ENCODE measurements at places on chromosomes 2 and 18.

- DNase-seq = no peak
These were observed 49.9 kb downstream of the RAB31 start for GRCh38 chr18:9757827-9758621.

DNA sequence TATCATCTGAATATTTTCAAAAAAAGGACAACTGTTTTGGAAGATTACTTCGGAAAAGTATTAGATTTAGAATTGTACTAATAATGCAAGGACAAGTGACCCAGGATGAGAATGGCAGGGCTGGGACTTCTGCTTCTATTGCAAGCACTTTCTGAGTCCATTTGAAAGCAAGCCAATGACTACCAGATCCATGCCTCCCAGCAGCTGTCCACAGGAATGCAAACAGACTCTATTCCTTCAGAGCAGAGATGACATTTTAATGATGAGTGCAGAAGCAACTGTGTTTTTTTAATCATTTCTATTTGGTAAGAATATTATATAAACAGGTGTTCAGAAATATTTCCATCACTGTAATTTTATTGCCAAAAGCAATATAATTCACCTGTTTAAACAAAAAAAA is 456.7 kb downstream of the SOX11 start:
- DNase-seq = no peak

DNA sequence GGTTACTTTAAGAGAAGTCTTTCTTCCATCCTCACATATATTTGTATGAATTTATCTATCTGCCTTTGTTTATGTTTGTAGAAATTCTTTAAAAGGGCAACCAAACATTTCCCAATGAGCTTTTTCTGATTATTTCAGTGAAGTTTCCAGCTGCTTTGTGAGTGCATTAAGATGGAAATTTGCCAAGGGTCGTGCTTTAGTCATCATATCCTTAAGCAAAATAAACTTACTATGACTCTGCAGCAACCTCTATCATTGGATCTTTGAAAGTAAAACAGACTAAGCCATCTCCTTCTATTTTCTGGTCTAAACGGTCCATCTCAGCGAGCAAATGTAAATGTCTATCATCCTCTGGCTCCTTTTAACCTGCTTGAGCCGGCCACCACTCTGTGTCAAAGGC is 489.3 kb downstream of the SOX11 start:
- DNase-seq = no peak

GRCh38 chr18:13354402-13354801 is 135.8 kb downstream of the LDLRAD4 start:
- DNase-seq = no peak

- DNase-seq = no peak
These were observed 100.3 kb upstream of the TFPI start for GRCh38 chr2:187654535-187654934.

GRCh38 chr2:86786001-86786536 is 4.6 kb downstream of the CD8A start:
- peak; percentile 88 for DNase-seq

- no peak for DNase-seq
These were observed 106.1 kb downstream of the ETAA1 start for GRCh38 chr2:67503066-67503795.

DNA sequence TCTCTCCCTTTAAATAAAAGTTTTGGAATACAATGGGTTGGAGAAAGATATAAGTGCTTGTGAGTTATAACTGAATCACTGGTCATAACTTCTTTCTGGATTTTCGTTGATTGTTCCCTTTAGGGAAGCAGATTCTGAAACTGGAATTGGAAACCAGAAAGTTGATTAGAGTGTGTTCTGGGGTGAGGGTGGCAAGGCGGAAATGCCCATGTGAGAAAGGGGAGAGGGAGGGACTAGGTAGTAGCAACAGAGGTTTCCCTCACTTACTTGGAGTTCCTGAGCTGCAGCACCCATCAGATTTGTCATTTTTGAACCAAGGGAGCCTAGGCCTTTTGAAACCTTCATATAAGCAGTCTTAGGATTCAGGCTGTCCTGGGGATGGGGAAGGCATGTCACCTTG is 453.4 kb downstream of the KCNJ3 start:
- DNase-seq = no peak

- DNase-seq = no peak
These were observed 886.7 kb upstream of the CHAC2 start for GRCh38 chr2:52880872-52881271.

GRCh38 chr2:96918754-96919550 is 49.1 kb upstream of the SEMA4C start:
- DNase-seq = no peak

- DNase-seq = no peak
These were observed 298.7 kb upstream of the COL3A1 start for GRCh38 chr2:188675391-188676009.

- DNase-seq = no peak
These were observed 11.2 kb upstream of the SP5 start for GRCh38 chr2:170703776-170704476.

DNA sequence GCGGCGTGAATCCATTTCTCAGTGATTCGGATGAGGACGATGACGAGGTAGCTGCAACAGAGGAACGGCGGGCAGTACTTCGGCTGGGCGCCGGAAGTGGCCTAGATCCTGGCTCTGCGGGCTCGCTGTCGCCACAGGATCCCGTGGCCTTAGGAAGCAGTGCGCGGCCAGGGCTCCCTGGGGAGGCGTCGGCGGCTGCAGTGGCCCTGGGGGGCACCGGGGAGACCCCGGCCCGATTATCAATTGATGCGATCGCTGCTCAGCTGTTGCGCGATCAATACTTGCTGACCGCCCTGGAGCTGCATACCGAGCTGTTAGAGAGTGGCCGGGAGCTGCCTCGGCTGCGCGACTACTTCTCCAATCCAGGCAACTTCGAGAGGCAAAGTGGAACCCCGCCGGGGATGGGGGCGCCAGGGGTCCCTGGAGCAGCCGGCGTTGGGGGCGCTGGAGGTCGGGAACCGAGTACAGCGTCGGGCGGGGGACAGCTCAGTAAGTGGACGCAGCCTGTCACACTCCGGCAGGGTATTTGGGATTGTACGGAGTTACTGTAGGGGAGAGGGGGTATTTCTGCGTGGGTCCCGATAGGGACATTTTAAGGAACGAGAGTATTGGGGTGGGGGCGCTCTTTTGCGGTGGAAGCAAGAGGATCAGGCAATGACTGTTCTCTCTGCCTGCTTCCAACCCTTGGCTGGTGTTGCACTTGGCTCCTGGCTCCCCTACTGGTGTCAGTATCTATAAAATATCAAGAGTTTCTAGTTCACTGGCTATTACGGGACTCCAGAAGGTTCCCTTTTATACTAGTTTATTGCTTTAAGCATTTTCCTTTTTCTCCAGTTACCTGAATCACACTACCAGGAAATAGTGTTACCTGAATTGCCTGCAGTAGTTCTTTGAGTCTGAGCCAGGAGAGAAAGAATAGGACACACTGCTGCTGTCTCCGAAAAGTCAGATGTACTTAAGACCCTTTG is 772 bp downstream of the RELCH start:
- peak; percentile 14 for DNase-seq

DNA sequence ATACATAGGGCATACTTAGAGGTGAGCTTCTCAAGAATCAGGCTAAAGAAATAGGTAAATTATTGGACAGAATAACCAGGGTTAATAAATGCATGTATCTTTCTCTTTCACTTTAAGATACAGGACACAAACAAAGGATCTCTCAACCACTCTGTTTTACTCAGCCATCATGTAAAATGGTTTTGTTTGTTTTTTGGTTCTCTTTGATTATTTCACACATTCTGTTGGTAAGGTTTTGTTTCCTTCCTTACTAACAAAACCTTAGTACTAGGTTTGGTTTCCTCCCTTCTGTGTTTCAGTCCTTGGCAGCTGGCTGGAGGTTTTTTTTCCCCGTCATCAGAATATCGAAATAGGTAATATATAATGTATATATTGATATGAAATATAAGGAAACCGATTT is 1506.8 kb upstream of the TMEFF2 start:
- DNase-seq = no peak

DNA sequence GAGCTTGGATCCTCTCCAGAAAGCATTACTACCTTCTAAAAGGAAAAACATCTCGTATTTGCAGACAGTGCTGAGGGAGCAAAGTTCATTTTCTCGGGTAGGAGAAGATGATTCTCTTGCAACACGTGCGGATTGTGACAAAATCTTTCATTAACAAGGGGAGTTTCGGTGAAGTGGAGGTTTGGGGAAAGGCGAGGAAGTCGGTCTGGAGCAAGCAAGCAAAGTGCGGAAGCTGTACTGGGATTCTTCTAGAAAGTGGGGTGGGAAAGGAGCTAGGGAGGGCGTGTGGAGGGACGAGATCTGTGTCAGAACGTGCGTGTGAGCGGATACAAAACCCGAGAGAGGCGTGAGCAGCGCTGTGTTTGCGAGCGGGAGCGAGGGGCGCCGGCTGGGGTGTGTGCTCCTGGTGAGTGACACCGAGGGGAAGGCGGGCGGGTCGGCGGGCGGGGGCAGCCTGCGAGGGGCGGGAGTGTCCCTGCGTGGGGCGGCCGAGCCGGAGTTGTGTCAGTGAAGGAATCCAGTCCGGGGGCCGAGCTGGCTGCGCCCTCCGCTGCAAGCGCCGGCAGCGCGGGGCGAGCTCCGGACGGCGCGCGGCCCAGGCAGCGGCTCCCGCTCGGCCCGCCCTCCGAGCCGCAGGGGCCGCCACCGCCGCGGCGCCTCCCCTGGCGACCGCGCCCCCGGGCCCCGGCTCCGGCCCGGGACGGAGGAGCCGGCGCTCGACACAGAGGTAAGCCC is at the start of gene SPATS2L:
TSS of gene SPATS2L (plus strand) at position 498 of the 735 bp plus-strand sequence. CDS start 82,552 bp downstream, outside the sequence.
- DNase-seq = peak; percentile 34

- no peak for DNase-seq
These were observed 94.9 kb upstream of the GATA6 start for GRCh38 chr18:22074282-22075070.

- no peak for DNase-seq
These were observed 421.0 kb upstream of the NETO1 start for GRCh38 chr18:73288813-73289212.

- no peak for DNase-seq
These were observed 48.4 kb downstream of the LRP1B start for GRCh38 chr2:142082368-142082767.

GRCh38 chr2:77108915-77109314 is 413.3 kb downstream of the LRRTM4 start:
- no peak for DNase-seq

DNA sequence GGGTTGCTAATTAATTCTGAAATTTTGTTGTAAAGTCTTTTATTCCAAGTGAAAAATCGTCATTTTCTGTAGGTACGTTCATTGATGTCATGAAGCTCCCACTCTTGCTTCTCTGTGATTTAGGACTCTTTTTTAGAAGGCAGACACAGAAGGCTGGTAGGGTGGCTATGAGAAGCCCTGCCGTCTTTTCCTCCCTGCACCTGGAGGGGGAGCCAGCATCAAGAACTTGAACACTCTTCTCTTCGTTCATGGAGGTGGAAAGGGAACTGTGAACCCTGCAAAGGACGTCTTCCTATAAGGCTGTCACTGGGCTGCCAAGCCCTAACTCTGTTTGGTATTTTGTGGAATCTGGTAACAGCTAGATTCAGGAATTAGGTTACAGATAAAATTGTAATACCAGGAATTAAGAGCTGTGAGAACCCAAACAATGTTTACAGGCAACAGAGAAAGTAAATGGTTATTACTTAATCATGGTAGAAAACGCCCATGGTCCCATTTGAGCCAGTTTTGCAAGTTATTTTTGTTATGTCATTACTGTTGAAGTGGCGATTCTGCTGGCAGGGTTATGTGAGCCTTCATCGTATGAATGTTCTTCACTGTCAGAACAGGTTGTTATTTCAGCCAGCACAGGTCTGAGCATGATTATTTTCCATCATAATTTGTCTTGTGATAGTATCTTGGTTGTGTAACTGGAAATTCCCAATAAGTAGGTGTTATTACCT is 112.2 kb downstream of the OSBPL6 start:
- DNase-seq = peak; percentile 12

GRCh38 chr2:239381709-239382134 is 19.1 kb downstream of the HDAC4 start:
- DNase-seq = peak; percentile 19

- no peak for DNase-seq
These were observed 5.6 kb upstream of the PPP4R1 start for GRCh38 chr18:9619990-9620389.

GRCh38 chr18:29377346-29377745 is 1200.4 kb upstream of the CDH2 start:
- DNase-seq = no peak

DNA sequence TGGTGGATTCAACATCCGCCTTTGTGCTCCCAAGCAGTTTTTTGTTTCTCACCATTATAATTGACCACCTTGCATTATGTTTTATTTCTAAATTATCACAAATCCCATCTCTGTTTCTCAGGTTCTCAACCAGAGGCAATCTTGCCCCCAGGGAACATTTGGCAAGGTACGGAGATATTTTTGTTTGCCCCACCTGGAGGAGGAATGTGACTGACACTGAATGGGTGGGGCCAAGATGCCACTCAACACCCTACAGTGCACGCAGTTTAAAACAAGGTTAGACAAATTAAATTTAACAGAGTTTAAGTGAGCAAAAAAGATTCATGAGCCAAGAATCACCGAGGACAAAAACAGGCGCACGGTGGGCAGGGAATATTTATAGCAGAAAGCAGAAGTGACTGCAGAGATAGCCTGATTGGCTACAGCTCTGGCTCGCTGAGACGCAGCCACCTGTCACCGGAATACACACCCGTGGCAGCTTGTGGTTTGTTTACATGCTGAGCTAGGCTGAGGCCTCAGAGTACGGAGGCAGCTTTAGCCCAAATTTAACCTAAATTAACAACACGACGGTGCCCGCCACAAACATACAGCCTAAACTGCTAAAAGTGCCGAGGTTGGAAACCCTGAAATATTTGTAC is 150.0 kb upstream of the ALKAL2 start:
- DNase-seq = peak; percentile 82

DNA sequence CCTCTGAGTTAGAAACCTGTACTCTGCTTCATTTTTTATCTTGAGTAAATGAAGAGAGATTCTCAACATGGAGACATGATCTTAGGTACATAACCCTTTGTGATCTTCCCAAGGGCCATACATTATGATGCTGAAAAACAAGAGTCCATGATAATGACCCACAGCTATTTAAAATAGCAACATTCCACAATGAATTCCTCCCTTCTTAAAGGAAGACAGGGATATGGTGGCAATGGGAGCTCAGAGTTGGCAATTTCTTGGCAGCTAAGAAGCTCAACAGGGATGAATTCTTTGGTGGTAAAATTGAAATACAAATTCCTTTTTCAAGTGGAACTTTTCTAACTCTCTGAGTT is 638.5 kb downstream of the CNTNAP5 start:
- no peak for DNase-seq

DNA sequence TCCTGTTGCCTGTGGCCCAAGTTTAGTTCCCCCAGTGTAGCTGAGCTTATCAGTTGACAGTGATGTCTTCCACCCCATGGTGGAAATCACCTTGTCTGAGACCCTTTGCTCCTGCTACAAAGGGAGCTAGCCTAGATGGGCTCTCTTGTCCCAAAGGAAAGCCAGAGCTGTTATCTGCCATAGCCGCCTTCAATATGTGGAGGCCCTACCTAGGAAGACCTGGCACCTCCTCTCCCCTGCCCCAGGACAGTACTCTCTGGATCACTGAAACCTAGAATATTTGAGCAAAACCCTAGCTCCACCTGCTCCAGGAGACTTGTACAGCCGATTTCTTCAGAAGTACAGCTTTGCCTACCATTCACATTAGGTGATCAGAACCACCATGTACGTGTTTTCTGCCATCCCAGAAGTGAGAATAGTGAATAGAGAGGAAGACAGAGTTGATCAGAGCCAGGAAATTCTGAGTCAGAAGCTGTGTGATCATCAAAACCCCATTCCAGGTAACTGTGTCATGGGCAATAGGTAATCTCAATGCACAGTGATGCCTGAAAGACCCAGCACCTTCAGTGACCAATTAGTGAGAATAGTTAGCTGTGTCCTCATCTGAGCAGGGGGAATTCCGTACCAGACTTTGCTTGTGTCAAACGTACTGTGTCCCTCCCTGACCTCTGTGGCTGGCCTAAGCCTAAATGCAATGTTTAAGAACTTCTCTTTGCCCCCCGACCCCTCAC is 138.4 kb upstream of the ALPP start:
- no peak for DNase-seq
